ENCODE measurements at places on chromosomes 1 and 21.

DNA sequence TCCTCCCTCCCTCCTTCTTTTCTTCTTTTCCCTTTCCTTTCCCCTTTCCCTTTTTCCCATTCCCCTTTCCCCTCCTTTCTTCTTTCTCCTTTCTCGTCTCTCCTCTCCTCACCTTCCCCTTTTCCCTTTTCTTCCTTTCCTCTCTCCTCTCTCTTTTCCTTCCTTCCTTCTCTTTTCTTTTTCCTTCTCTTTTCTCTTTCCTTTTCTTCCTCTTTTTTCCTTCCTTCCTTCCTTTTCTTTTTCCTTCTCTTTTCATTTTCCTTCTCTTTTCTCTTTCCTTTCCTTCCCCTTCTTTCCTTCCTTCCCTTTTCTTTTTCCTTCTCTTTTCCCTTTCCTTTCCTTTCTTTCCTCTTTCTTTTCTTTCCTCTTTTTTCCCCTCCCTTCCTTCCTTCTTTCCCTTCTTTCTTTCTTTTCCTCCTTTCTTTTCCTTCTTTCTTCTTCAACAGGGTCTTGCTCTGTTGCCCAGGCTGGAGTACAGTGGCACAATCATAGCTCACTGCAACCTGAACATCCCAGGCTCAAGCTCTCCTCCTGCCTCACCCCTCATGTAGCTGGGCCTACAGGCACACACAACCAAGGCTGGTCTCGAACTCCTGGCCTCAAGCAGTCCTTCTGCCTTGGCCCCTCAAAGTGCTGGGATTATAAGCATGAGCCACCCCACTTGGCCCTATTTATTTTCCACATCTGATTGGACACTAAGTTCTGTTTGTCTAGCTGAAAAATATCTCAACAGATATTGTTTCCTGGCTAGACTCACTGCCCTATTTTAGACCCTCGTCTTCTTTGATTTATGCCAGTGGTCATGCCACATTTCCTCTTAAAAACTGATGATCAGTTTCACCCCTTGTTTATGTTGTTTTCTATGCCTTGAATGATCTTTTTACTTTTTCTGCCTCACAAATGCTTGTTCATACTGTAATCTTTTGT lies 57.1 kb upstream of the MACF1 start:
- no peak for DNase-seq

DNA sequence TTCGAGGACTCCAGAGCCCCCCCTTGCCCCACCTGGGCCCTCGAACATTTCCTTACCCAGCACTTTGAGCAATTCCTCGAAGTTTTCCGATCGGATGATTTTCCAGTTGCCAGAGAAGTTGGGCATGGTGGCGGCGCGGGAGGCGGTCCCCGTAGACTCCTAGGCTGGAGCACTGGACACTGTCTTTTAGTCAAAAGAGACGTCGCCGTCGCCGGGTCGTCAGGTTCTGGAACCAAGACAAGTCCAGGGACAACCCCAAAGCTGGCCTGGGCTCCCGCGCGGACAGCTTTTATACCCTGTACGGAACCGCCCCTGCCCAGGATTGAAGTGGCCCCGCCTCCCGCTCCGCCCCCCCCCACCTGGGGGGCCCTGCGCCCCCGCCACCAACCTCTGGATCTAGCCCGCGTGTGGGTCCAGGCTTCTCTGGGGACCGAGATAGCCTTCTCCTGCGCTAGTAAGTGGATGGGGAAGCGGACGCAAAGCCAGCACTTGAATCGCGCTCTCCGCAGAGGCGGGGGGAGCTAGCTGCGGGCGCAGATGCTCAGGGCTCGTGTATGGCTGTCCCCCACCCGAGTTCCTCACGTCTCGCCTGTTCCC lies at the start of gene CRABP2:
Gene CRABP2 (minus strand): TSS at position 263 of the 597 bp plus-strand sequence. CDS start 137 bp downstream, at position 126.
- DNase-seq, result peak; percentile 38

- DNase-seq, result no peak
These were observed 17.3 kb downstream of the CD58 start for GRCh38 chr1:116553386-116554115.

- DNase-seq, result no peak
These were observed 118.8 kb downstream of the CCDC185 start for GRCh38 chr1:223512057-223512456.

All from HCEC 1CT (cell line).